WTC11 (cell line): ENCODE measurements at places on chromosomes 11 and 22. TPM values are rescaled to one million over a fixed set of nuclear protein-coding genes. Genes with fewer than 3 reads are reported as not detected.

DNA sequence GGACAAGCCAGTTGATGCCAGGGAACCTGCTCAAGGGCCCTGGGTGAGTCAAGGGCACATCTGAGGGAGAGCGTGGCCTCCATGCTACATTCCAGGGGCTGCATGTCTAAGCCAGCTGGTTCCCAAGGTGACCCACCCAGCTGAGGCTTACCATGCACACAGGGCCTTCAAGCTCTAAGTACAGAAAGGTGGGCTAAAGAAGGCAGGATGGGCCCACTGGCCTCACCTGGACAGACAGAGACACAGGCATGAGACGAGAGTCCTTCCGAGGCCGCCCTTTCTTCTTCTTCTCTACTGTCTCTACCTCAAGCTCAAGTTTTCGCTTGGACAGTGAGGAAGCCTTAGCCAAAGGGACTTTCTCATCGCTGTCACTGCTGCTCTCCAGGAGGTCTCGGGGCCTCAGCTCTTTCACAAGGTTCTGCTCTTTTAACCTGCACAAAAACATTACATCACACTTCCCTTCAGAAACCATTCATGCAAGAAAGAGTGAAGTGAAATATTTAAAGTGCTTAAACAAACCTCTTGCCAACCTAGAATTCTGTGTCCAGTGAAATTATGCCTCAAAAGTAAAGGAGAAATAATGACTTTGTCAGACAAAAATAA, 69.9 kb downstream of the HIRA start:
- no peak for DNase-seq

Gene PHLDA2
- 9.4 to 11.0 TPM (median 9.6 TPM) in 3 replicates for total RNA-seq

Gene CCDC89
- not detected in 3 replicates for total RNA-seq

GRCh38 chr22:43823353-43823908, 11.3 kb upstream of the EFCAB6 start:
- DNase-seq = no peak

- no peak for DNase-seq
Observed at GRCh38 chr11:134350381-134350780, 18.6 kb downstream of the GLB1L2 start.

Gene PEX16
- 35.8 to 39.3 TPM (median 36.0 TPM) in 3 replicates for total RNA-seq

Gene MADD
- total RNA-seq = 39.4 to 47.5 TPM (median 40.6 TPM) in 3 replicates

- DNase-seq = no peak
Observed at GRCh38 chr11:62689421-62690183, at the start of gene LRRN4CL. TSS of gene LRRN4CL (minus strand) at chr11:62689530. CDS start at chr11:62688508, 1,022 bp downstream.

- DNase-seq = no peak
Observed at GRCh38 chr11:134200688-134201087, 23.1 kb downstream of the NCAPD3 start.

- DNase-seq = no peak
Observed at GRCh38 chr22:50485221-50486131, 1.2 kb upstream of the MIOX start.

Gene ALKBH8
- 6.7 to 9.5 TPM (median 7.3 TPM) in 3 replicates for total RNA-seq

DNA sequence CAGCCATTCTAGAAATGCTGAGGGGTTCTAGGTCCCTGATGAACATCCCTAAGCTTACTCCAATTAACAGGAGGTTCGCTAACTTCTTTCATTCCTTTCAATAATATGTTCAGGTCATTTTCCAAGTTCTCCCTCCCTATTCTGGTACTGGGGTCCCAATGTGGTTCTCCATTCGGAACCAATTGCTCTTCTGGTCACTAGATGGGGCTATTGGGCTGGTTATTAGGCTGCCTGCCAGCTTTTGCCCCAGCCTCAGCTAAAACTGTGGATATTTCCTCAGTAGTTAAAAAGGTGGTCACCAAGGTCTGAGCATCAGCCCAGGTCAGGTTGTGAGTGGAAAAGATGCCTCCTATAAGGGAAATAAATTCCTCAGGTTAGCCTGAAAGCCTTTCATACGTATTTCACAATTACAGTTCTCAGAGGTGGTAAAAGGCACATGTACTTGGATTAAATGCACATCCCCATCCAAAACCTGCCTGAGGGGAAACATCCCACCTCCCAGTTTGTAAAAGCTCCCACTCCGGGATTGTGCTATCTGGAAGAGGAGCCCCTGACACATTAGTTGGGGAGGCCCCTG, 161.1 kb upstream of the CCDC179 start:
- peak; percentile 35 for DNase-seq

DNA sequence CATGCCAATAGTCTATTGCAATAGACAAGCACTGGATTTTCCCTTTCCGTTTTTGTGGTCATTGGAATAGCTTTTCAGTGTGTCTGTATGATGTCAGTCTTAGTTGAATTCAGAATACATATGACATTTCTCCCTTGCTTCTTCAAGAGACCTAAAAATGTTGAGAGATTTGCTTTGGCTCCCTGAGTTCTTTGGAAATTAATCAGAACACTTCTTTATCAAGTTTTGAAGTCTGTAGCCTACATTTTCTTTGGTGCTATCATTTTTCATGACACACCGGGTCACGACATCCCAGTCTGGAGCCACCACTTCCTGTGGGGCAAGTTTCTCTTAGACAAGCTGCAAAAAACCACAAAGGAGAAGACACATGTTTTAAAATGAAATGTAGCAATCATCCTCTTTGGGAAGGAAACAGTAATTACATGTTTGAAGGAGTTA, 847.1 kb downstream of the OPCML start:
- no peak for DNase-seq

DNA sequence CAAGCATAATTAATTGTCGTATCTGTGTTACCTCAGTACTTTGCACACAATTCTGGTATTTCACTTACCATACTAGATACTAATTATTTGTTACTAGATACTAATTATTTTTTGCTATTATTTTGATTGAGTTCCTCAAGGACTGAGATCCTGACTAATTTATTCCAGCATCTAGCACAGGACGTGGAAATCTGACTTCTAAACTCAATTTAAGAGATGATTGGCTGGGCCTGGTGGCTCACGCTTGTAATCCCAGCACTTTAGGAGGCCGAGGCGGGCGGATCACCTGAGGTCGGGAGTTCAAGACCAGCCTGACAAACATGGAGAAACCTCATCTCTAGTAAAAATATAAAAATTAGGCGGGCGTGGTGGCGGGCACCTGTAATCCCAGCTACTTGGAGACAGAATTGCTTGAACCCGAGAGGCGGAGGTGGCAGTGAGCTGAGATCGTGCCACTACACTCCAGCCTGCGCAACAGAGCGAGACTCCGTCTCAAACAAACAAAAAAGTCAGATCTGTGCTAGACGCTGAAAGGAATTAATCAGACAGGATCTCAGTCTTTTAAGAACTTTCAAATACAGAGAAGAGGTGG, 527 bp upstream of the MRPL48 start:
- no peak for DNase-seq

DNA sequence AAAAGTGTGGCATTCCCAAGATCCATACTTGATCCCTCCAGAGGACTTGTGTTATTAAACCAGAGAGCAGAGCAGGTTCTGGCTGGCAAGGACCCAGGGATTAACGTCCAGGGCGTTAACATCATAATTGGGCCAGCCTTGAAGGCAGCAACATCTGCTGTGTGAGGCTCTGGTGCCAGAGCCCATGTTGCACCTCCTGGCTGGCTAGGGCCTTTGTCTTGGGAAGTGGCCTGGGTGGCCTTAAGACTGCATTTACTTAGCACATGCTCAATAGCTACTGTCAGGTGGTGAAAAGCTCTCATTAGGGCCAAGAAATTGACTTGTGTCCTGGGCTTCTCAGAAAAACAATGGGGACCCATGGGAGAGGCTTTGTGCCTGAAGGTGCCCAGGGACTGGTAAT, 66.6 kb downstream of the CACNG2 start:
- DNase-seq = no peak

Gene RBMXL2
- not detected in 3 replicates for total RNA-seq

DNA sequence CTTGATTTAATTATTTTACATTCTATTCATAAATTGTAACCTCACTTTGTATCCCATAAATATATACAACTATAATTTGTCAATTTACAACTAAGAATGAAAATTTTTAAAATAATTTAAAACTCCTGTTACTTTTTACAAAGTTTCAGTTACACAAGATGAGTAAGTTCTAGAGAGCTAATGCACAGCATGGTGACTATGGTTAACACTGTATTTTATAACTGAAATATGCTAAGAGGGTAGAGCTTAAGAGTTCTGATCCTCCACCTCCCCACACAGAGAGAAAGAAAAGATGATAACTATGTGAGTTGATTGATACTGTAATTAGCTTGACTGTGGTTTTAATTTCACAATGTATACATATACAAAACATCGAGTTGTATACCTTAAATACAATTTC, 412.5 kb upstream of the DDI1 start:
- DNase-seq = no peak

Gene UQCR10
- total RNA-seq = 119 to 140 TPM (median 131 TPM) in 3 replicates

DNA sequence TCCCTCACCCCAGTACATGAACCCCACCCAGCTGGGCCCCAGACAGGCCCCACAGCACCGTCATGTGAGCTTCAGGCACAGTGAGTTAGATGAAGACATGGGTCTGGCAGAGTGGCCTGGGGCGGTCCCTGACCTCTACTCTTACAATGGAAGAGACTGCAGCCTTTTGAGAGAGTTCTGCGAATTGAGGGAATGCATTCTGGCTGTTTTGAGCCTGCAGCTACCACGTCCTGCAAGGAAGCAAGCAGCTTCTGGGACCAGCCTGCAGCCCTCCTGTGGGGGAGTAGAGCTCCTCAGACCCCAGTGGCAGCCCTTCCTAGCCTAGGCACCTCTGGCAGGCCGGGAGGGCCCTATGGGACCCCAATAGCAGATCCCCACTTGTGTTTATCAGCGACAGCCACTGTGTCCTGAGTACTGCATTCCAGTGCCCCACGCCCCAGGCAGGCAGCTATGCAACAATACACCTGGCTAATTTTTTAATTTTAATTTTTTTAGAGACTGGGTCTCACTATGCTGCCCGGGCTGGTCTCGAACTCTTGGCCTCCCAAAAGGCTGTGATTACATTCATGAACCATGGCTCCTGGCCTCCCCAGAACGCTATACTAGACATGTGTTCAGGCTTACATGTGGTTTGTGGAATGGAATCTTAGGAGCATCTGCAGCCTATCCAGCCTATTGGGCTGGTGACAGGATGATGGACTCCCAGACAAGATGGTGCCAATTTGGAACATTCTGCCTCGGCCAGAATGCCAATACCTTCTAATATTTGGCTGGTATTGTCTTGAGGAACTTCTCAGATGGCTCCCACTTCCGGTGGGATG, 717 bp upstream of the SLC7A4 start:
- no peak for DNase-seq

DNA sequence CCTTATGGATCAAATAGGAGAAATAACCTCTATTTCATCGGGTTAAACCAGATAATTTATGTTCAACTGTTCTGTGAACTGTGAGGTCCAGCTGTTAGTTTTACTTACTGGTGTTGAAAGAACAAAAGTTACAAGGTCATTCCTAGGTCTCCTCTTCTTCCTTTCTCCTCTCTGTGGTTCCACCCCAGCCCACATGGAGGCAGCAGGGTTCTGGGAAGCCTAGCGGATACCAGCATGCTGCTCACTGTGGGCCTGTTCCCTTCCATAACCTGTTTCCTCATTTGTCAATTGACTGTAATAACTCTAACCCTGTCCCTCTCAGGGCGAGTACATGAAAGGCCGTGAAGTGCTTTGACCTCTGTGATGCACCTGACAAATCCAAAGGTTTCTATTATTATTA, 27.8 kb downstream of the RELT start:
- DNase-seq = peak; percentile 66

Gene SPI1
- total RNA-seq = 0.21 to 0.59 TPM (median 0.39 TPM) in 3 replicates

DNA sequence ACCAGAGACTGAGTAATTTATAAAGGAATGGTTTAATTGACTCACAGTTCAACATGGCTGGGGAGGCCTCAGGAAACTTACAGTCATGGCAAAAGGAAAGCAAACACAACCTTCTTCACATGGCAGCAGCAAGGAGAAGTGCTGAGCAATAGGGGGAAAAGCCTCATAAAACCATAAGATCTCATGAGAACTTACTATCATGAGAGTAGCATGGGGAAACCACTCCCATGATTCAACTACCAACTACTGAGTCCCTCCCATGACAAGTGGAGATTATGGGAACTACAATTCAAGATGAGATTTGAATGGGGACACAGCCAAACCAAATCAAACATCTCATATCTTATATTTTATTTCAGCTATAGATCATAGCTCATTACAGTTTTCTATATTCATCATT, 33.0 kb downstream of the GRIA4 start:
- no peak for DNase-seq

GRCh38 chr11:59666969-59667368, 1.9 kb downstream of the PATL1 start:
- no peak for DNase-seq

GRCh38 chr22:27440304-27440865, 361.2 kb downstream of the MN1 start:
- no peak for DNase-seq

DNA sequence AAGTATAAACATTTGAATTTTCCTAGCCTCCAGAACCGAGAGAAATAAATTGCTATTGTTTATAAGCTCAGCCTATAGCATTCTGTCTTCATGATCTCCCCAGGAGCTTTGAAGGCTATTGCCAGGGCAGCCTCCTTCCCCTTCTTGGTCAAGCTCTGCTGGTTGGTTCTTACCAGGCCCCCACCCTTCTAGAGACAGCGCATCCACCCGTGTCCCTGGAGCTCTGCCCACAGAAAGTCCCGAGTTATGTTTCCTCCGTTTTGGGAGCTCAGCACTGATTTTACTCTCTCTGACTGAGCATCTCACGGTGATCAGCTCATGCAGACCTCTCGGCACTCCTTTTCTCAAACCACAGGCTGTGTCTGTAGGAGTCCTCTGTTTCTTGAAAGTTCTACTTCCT, 123.8 kb upstream of the SORL1-AS1 start:
- DNase-seq = no peak

DNA sequence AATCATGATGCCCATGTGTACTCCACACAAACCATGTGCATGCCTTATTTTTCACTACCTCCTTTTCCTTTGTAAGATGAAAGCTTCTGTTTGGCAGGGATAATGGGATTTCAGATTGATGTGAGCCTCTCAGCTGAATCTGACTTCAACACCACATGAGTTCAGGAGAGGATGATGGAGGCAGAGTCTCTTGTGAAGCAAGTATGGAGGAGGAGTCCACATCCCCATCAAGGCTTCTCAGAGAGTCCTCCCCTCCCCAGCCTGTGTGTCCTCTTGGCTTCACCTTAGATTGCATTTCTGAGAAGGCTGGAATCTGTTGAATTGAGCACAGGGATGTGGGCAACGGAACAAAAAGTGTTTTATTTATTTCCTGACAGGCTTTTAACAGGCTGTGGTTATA, 370.4 kb downstream of the FAT3 start:
- DNase-seq = no peak

- no peak for DNase-seq
Observed at GRCh38 chr11:129785383-129786111, 30.1 kb upstream of the TMEM45B start.

Gene SYCE3
- 0.46 to 0.89 TPM (median 0.85 TPM) in 3 replicates for total RNA-seq

Gene MS4A5
- total RNA-seq = not detected in 3 replicates

Gene CENPM
- 40.3 to 43.7 TPM (median 41.7 TPM) in 3 replicates for total RNA-seq

- DNase-seq = no peak
Observed at GRCh38 chr22:27851974-27852746, 50.6 kb upstream of the MN1 start.

Gene RIBC2
- total RNA-seq = 1.7 to 2.4 TPM (median 2.4 TPM) in 3 replicates

- DNase-seq = peak; percentile 5
Observed at GRCh38 chr22:23058481-23059283, 11.6 kb upstream of the GNAZ start.

Gene PVALB
- total RNA-seq = 2.7 to 5.9 TPM (median 4.5 TPM) in 3 replicates

GRCh38 chr11:94151903-94152677, 23.4 kb downstream of the PANX1 start:
- no peak for DNase-seq

Gene C11orf16
- 0.11 to 0.42 TPM in 2 of 3 replicates, not detected in the other for total RNA-seq
